Motor neuron (in vitro differentiated cells): ENCODE measurements at places on chromosomes 6 and 20.

DNA sequence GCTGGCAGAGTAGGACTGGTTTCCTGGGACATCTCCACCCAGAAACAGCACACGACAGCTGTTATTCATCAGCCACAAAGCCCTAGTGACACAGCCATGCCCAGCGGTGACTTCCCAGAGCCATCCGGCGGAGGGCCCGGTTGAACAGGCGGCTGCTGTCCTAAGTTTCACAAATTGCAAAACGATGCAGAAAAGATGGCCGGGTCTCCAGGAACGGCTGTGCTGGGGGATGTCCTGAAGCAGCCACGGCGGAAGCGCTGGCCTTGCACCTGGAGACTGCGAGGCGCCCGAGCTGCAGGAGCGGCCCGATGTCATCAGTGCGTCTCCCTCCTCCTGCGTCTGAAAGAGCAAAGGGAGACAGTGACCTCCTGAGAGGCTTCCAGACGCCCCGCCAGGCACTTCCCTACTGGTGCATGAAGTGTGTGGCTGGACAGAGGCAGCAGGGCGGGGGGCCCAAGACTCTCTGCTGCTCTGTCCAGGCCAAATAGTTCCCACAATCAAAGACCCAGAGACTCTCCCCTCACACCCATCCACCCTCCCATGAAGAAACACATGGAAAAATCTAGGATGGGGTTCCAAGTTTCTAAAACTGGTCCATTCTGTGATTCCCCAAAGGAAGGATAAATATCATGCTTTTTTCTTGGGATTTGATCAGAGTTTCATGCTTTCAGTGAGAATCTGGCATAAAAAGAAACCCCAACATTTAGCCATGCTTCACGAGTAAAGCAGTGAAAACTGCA, 44.0 kb downstream of the SSR1 start:
- ATAC-seq: no peak

DNA sequence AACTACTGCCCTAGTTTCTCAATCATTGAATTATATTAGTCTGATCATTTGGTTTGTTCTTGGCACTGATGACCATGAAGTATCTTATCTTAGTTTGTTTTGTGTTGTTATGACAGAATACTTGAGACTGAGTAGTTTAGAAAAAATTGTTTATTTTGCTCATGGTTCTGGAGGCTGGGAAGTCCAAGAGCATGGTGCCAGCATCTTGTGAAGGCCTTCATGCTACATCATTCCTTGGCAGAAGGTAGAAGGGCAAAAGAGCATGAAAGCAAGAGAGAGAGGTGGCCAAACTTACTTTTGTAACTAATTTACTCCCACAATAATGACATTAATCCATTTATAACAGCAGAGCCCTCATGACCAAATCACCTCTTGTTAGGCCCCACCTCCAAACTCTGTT, 40.1 kb upstream of the ANKEF1 start:
- no peak for ATAC-seq

GRCh38 chr6:53825532-53826321, 30.9 kb downstream of the LRRC1 start:
- no peak for ATAC-seq

- no peak for ATAC-seq
Measured at GRCh38 chr6:53866226-53866625, 71.4 kb downstream of the LRRC1 start.

GRCh38 chr6:39496915-39497314, 174.4 kb upstream of the KCNK16 start:
- no peak for ATAC-seq

DNA sequence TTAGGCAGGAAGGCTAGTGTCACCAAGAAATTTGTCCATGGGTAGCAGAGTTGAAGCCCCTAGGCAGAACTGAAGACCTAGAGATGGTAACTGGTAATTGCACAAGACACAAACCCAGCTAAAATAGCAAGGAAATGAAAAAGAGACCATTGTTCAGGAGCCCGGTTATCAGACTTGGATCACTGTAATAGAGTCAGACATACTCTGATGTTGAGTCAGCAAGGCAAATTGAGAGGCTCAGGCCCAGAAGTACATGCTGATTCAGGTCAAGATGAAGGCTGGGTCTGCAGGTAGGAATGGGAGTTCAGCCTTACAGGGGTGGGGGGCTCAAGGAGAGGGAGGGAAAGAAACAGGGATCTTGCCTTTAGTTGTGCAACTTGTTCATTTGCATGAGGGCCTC, 6.5 kb upstream of the TMEM242 start:
- ATAC-seq: no peak

- no peak for ATAC-seq
Measured at GRCh38 chr6:148431840-148432239, 89.2 kb downstream of the SASH1 start.

- no peak for ATAC-seq
Measured at GRCh38 chr20:23332467-23332866, 18.1 kb upstream of the NXT1 start.

- no peak for ATAC-seq
Measured at GRCh38 chr6:3784423-3784822, 32.9 kb upstream of the PXDC1 start.

- ATAC-seq: peak; percentile 47
Measured at GRCh38 chr20:20837574-20838021, 125.2 kb upstream of the RALGAPA2 start.

GRCh38 chr20:57707320-57707719, 2.5 kb downstream of the PMEPA1 start:
- no peak for ATAC-seq

GRCh38 chr20:54837226-54837625, 361.8 kb downstream of the DOK5 start:
- no peak for ATAC-seq

- ATAC-seq: no peak
Measured at GRCh38 chr6:43636308-43636659, 644 bp downstream of the MAD2L1BP start.

GRCh38 chr20:60408435-60408834, 450.2 kb downstream of the CDH26 start:
- ATAC-seq: no peak

DNA sequence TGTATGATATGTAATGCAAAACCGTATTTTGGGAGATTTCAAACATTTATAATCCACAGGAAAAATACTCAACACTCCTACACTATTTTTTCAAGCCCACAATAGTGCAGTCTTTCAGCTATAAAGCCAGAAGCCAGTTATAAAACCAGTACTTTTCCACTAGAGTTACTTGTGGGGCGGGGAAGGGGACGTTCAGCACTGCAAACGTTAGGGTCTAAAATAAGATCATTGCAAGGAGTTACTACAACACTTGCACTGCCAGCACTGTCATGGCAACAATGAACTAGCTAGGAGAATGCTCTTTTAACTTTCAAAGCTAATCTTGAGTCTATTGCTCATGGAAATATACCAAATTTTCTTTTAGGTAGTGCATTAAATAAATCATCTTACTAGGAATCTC, 14.7 kb downstream of the SESN1 start:
- no peak for ATAC-seq

DNA sequence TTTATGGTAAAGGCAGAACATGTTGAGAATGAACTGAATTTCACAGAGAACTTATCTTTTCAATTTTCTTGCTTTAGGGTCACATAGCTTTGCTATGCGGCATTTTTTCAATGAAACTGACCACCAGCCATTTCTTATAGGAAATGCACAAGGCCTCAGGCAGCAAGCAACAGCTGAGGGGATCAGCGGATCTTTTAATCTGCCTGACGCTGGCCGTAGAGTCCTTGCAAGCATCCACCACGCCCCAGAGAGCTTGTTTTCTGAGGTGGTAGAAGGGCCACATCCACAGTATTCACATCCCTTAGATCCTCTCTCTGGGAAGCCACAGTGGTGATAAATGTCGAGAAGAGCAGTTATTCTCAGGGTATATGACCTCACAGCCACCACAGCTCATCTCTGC, 34.3 kb downstream of the FLRT3 start:
- ATAC-seq: no peak

DNA sequence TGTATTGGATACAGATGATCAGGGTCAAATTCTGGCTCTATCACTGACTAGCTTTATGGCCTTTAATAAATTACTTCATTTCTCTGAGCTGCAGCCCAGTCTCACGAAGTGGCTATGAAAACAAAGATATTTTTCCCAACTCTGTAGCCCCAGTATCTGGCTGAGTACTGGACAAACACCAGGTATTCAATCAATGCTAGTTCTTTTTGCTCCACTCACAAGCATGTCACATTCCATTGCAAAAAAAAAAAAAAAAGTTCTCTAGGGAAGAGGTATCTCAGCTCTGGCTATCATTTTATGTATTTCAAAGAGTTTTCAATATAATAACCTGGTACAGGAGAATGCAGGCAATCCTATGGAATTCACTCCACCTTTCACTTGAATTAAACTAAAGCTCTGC, 3.1 kb downstream of the CHD6 start:
- no peak for ATAC-seq

DNA sequence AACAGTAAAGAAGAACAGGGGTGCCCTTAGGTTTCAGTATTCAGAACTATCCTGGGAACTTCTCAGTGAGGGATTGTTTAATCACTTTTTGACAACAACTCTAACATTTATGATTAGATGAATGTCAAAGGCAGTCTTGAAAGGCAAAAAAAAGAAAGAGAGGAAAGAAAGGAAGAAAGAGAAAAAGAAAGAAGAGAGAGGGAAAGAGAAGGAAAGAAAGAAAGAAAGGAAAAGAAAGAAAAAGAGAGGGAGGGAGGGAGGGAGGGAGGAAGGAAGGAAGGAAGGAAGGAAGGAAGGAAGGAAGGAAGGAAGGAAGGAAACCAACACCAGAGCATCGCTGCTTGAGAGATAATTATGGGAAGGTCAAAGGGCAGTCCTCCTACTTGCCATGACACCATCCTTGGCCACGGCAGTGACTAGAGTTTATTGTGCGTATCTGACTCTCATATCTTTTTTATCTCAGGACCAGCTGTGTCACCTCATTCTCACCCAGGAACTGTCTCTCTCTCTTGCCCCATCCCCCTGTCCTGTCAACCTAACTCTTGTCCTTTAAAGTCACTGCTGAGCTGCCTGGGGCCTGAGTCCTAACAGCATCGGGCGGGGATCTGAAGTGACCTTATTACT, 96.8 kb upstream of the ATXN1 start:
- ATAC-seq: no peak

DNA sequence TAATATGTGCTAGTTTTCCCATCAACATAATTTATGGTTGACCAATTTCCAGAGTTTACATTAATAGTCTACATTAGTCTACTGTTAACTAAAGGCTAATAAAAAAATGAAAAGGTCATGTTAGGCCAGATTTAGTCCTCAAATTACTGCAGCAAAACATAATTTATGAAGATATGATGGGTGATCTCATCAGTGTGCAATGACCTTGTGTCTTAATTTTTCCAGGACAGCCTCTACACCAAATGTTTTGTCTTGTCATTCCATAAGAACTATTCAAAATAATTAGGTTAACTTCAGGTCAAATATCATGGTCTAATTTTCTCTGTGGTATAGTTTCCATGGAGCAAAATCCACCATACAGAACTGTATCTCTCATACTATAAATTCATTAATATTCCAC, 234.2 kb downstream of the COL12A1 start:
- ATAC-seq: no peak

GRCh38 chr6:125451750-125452149, 150.0 kb upstream of the HDDC2 start:
- ATAC-seq: peak; percentile 83

GRCh38 chr20:12594410-12595088, 414.2 kb upstream of the SPTLC3 start:
- ATAC-seq: peak; percentile 99

GRCh38 chr6:41656002-41656691, 17.9 kb downstream of the MDFI start:
- peak; percentile 35 for ATAC-seq

- no peak for ATAC-seq
Measured at GRCh38 chr6:67802771-67803170, 832.3 kb upstream of the ADGRB3 start.

DNA sequence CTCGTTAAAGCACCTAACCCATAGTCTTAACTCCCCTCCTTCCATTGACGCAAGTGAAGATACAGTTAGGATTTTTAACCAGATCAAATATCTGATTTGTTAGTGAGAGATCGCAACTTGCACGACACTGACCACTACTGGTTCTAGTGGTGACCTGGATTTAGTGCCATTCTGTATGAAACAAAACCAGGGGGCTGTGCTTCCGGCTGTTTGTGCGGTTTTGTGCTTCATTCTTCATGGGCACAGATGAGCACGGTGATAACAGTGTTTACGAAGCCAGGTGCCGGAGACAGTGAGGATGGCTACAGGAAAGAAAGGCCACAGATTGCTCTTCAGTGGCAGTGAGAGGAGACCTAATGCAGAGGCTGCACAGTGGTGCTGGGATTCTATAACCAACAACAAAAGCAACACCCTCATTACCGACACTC, 75.5 kb downstream of the NOL4L start:
- ATAC-seq: peak; percentile 34

DNA sequence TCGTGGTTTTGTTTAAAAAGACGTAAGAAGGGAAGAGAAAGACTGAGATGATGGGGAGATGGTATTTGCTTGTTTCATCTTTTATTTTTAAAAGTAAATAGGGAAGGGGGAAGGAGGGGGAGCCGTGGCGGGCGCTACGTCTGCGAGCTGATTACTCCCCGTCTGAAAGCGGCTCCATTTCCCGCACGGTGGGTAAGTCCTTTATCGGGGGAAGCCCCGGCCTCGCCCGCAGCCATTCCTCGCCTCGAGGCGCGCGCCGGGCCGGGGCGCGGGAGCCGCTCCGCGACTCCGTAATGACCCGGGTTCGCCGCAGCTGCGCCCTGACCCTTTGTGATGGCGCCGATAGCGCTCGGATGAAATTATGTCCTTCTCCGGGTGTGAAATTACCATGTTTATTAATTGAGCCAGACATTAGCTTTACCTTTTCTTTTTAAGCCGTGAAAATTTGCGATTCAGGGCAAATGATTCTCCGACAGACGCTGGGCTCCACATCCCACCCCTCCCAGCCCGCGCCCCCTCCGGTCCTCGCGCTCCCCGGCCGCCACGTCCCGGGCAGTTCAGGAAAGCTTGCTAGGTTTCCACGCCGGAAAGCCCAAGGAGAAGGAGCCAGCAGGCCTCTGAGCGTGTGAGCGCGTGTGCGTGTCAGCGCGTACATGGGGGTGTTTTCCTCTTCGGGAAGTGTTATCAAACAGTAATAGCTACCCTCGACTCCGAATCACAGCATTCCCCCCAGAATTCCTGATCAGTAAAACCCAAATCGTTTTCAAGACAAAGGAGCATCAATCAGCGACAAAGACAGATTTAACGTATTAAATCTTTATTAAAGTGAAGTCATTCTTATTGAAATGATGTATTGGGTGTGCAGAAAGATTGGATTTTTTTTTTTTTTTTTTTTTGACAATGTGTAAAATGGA, 30.0 kb downstream of the TFAP2A start:
- ATAC-seq: peak; percentile 29

DNA sequence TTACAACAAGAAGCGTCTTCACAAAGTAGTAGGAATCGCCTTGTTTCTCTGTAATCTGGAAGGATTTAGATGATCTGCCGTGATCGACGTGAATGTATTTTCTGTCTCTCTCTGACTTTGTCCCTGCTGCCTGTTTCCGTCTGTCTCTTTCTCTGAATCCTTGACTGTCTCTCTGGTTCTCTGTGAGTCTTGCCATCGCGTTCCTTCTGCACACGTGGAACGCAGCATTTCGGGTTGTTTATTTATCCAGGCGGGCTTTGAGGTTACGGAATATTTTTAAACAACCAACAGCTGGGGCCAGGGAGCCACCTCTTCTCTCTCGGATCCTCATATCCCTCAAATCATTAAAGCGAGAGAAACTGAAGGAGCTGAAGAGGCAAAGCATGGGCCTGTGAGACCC, 215.9 kb downstream of the ZDHHC14 start:
- ATAC-seq: no peak

- peak; percentile 45 for ATAC-seq
Measured at GRCh38 chr20:15806105-15806504, 767.1 kb downstream of the KIF16B start.

GRCh38 chr20:3080939-3081388, 3.6 kb downstream of the AVP start:
- ATAC-seq: no peak

GRCh38 chr6:145735356-145736165, at the start of gene EPM2A:
TSS of gene EPM2A (minus strand) at chr6:145735520. CDS start at chr6:145735498, 22 bp downstream.
- ATAC-seq: peak; percentile 74
